ENCODE measurements at places on chromosomes 1 and 21. TPM values are rescaled to one million over a fixed set of nuclear protein-coding genes. Genes with fewer than 3 reads are reported as not detected.

Gene OR6K3
- not detected for total RNA-seq

Gene CLCA4
- total RNA-seq: not detected

Gene ACOT11
- 31.1 TPM for total RNA-seq

Gene LCE2B
- total RNA-seq: not detected

Gene TRPM2
- total RNA-seq: 28.1 TPM

Gene TLR5
- 1.2 TPM for total RNA-seq

All from HCT116 (cell line).